Kidney epithelial cell (primary cell): ENCODE measurements at places on chromosomes 7 and 10. TPM values are rescaled to one million over a fixed set of nuclear protein-coding genes. Genes with fewer than 3 reads are reported as not detected.

- no peak for DNase-seq
Measured at GRCh38 chr10:12350167-12350872, 973 bp downstream of the CAMK1D start.

DNA sequence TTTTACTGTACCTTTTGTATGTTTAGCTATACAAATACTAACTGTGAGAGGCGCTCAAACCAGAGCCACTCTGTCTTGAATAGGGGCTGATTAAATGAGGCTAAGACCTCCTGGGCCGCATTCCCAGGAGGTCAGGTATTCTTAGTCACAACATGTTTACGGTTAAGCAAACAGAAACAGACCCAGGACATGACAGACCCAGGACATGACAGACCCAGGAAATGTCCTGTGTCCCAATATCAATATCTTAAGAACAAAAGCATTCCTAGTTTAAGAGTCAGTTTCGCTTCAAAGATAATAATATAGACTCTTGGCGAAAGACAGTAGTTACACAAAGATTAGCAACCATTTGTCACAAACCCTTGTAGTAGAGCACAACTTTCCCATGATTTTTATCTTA lies 304.5 kb downstream of the CCSER2 start:
- DNase-seq = no peak

DNA sequence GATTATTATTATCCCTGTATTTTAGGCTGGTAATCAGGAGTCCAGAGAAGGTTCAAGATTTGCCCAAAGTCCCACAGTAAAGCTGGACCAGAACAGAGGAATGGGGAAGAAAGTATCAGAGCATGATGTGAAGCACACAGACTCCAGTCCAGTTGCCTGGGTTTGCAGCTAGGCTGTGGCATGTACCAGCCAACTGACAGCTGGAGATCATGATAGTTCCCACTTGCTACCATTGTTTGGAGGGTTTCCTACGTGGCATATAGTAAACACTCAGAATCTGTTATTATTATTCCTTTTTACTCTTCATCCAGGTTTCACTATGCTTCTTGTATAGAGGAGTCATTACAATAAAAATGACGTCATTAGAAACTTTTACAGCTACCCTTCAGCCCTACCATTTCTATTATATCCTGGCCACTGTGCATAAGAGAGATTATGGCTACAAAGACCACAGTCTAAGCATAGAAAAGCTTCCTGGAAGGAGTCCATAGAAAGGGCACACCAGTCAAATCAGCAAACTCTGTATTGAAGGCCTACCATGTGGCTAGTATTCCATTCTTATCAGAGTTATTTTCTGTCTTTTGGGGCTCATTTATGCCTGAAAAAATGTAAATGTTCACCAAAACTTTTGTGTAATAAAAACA lies 66.6 kb downstream of the MTPN start:
- no peak for DNase-seq

- no peak for DNase-seq
Measured at GRCh38 chr10:14196113-14196512, 134.6 kb downstream of the FRMD4A start.

DNA sequence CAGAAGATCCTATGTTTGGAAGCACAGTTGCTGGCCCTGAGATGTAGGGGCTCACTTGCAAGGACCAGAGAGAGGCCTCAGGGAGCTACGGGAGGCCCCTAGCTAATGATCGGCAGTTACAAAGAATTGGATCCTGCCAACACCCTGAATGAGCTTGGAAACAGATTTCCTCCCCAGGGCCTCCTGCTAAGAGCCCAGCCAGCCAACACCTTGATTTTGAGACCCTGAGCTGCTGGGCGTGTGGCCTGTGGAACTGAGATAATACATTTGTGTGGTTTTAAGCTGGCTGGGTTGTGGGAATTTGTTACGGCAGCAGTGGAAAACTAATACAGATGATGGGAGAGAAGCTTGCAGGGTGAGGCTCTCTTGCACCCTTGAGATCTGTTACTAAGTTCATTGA lies 3.9 kb downstream of the DOCK1 start:
- DNase-seq = no peak

DNA sequence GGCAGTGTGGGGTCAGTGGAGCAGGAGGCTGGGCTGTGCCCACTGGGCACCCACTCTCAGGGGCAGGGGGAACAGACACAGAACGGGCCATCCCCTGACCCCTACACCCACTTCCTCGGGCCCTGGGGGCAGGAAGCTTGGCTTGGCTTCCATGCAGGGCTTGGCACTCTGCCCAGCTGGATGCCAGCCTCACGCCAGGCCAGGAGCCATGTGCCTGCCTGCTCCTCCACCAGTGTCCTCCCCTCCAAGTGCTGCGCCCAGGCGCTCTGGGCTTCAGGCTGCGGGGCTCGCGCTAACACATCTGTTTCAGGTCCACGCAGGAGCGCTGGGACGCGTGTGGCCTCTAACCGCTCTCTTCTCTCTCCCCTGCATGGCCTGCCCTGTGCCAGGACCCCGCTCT lies 12.7 kb downstream of the LDB3 start:
- no peak for DNase-seq

DNA sequence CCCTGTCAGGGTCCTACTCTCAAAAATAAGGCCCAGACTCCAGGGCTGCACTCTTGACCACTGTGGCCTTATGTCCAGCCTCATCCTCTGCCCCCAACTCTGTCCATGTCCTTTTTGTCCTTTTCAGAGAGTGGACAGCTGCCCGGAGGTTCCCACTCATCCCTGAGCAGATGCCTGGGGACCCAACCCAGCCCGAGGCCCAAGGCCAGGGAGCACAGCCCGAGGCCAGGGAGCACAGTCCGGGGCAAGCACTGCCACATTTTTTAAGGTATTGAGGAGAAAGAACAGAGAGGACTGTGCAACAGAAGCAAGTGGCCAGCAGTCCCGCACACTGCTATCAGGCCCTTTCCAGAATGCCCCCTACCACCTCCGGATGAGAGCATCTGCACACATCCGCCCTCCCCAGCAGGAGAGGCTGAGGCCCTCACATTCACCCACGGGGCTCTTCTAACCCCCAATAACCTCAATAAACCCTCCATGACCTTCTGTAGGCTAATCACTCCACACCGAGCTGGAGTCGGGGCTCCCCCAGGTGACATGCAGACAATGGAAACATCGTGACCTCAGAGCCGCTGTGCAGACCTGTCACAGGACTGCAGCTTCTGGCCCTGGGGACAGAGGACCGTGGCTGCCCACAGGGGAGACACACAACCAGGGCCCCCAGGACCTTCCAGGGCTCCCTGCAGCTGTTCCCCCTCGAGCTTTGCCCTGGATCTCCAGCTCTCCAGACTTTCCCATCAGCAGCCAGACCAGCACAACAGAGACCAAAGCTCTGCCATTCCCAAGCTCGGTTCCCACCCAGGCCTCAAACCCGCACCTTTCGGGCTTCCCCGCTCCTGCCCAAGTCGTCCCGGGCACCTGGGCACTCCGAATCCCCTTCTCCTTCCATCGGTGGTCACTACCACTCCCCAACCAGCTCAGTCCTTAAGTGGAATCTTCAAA lies 51.4 kb downstream of the CAMK2B start:
- DNase-seq = no peak

The TDRD1 gene
- not detected in 2 replicates for total RNA-seq

The RAMP3 gene
- total RNA-seq = not detected in 2 replicates

The UBTD1 gene
- 32.5 and 44.4 TPM in 2 replicates for total RNA-seq
